ENCODE measurements at places on chromosomes 2 and 18.
A peak's percentile ranks its signal among the peaks of the same experiment; 100 is the strongest.

DNA sequence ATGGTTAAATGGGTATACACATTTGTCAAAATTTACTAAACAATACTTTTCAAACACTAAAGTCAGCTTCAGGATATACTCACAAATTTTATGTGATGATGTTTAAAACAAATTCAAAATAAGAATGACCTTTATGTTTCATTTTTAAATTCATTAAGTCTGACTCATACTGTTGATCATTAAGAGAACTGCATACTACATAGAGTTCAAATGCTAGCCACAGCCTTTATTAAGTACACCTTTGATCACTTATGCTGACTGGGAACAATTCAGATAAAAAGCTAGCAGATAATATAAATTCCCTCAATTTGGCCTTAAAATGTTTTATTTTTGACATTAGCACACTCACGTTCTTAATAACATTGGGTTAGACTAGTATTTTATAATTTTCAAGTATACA, 14.1 kb downstream of the LMAN1 start:
- no peak for DNase-seq

DNA sequence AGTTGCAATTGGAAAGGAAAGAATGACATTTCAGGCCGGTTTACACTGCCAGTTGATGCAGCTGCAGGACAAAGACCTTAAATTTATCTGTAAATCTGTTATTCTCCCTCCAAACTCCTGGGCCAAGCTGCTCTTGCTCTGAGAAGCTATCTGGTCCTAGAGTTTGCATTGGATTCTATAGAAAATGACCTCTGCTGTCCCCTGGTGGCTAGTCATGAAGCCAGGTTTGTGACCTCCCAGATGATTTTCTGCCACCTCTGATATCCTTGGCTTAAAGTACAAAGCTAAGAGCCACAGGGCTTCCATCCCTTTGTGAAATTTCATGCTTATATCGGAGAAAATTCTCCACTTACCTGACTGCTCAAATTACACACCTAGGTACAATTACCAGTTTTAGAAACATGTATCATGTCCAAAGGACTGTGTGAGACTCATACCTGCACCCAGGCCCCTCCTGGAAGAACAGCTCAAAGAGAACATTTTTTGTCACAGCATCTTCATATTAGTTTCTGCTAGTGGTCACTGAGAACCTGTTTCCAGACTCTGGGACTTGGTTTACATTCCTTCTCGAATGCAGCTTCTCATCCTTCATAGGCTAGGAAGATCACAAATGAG, 28.9 kb upstream of the IER3IP1 start:
- peak; percentile 20 for DNase-seq

DNA sequence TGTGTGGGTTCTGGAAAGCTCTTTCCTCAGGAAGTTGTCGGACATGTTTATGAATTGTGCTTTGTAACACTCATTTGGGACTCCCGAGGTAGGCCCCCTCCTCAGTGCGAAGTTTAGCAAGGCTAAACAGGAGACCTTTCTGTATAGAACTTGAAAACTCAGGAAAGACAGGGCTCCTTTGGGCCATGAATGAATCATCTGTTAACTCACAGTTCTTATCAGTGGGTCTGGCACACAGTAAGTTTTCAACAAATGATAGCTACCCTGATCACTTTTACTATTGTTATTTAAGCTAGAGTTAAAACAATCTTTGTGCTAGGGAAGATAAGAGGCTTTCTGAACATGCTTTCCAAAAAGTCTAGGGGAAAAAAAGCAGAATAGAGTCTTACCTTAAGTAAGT, 430.5 kb upstream of the ETAA1 start:
- no peak for DNase-seq

DNA sequence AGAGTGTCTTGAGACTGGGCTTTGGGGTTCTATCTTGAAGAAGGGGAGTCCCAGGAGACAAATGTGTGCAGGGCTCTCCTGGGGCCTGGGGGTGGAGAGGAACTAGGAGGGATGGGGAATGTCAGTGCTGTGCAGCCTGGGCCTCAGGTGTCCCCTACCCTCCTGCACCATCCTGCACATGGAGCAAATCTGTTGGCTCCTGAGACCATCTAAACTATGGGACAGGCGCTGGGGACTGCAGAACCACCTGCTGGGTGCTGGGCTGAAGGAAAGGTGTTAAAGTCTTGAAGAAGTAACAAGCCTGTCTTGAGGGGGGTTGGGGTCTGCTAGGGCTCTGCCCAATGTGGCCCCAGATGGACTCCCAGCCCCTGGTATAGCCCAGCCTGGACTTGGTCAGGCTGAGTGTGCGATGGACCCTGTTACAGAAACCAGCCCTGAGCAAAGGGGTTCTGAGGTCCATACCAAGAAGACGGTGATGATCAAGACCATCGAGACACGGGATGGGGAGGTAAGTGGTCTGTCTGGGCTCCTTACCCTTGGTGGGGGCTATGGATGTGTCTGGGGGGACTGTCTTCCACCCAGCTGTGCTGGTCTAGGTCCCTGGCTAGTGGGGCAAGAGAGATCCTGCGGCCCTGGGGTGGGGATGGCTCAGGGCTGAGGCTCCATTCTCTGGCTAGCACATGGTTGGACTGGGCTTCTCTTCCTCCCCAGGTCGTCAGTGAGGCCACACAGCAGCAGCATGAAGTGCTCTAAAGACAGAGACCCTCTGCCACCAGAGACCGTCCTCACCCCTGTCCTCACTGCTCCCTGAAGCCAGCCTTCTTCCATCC, 7.3 kb downstream of the DES start:
- DNase-seq: no peak

- no peak for DNase-seq
Measured at GRCh38 chr2:217930761-217931563, 71.8 kb downstream of the TNS1 start.

DNA sequence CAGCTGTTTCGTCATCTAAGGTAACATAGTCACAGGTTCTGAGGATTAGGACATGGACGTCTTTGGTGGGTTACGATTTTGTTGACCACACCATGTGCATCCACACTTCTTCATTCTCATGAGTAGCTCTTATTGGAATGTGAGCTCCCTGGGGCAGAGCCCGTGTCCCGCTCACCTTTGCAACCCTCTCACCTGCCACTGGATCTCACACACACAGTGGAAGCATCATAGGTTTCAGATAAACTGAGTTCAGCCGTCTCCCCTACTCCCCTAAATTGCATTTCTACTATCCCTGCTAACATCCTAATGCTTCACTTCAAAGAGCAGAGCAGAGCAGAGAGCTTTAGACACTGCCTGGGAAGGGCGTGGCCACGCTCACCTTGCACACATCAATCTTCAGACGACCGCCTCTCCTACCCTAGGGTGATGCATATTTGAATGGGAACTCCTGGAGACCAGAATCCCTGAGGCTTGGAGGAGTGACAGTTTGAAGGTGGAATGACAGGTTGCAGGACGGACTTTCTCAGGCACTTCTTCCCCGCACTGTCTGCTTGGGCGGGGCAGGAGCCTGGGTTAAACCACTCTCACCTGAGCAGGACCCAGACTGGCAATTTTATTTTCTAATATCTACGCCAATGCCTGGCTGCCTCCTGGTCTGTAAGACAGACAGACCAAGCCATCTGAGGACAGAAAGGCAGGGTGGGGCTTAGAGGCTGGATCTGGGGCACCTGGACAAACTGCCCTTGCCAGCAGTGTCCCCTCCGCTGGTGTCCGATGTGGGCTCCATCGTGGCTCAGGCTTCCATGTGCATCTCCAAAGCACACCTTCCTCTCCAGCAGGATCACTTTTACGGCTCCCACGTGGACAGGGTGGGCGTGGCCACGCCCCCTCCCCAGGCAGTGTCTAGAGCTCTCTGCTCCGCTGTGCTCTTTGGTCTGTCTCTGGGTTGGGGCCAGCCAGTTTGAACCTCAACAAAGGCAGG, 229.5 kb upstream of the COPS8 start:
- DNase-seq: no peak

- no peak for DNase-seq
Measured at GRCh38 chr2:162342321-162342720, 1.6 kb upstream of the GCA start.

DNA sequence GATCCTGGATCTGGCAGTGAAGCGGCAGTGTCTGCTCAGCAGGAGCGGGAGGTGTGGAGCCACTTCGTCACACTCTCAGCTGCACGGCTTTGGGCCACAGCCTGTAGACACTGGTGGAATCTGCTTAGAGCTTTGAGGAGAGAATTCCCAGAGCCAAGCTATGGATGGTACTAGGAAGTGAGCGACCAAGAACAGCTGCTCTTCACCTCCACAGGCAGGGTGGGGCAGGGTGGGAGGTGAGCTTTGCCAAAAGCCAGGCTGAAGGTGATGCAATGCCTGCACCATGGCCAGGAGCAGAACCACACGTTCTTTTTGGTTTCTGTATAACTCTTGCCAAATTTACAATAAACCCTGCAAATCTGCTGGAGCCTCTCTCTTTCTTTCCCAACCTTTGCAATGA, 226.1 kb downstream of the ANKRD30B start:
- DNase-seq: no peak

DNA sequence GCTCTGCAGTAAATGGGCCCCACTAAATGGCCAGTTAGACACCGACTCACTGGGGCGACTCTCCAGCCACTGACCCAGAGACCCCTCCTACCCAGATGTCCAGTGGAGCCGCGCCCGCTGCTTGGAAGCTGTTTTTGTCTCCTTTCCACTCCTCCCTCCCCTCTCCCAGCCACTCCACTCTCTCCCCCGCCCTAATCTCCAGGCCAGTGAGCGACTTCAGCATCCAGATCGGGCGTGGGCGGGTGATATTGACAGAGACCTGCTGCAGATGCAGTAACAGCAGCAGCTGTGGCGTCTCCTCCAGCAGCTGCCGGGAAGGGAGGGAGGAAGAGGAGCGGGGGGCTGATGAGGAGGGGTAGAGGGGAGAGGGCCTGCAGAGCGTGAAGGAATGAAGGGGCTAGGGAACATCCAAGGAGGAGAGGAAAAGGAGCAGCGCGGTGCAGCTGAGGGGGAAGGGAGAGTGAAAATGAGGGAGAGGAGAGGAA, at the start of gene SCN7A:
SCN7A (minus strand) TSS at position 110 of the 485 bp plus-strand sequence. CDS start 16,553 bp downstream, outside the sequence.
- no peak for DNase-seq

- DNase-seq: no peak
Measured at GRCh38 chr2:101150306-101151145, 656 bp downstream of the TBC1D8 start.

GRCh38 chr2:37738266-37738885, 66.9 kb upstream of the CDC42EP3 start:
- no peak for DNase-seq

GRCh38 chr2:47201224-47201623, 46.1 kb upstream of the STPG4 start:
- no peak for DNase-seq

DNA sequence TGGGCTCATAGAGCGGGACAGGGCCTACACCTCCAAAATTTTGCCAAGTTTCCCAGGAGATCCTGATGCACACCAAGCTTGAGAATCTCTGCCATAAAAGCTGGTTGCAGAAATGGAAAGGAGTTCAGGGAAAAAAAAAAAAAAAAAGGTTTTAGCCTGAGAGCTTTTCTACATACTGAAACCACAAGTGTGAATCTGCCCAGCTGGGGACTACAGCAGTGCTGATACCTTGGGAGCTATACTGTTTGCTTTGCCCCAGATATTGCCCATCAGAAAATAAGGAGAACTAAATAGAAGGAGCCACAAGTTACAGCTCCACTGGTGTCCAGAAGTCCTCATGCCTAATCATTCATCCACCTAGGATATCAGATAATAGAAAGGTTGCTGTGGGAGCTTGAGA, 38.4 kb upstream of the NCKAP5 start:
- DNase-seq: no peak

DNA sequence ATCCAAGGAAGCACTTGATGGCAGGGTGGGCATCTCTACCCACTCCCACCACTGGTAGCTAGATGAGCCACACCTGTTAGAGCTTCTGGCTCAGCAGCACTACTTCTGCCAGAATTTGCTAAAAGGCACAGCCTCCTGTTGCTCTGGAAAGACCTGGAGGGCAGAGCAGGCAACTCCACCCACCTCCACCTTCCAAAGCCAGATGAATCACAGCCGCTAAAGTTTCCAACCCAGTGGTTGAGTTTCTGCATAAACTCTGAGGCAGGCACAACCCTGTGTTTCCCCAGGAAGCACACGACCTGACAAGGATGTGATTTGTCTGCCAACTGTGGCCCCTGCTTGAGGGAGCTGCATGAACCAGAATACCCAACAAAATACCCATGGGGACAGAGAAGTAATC, 111.6 kb upstream of the GCFC2 start:
- DNase-seq: no peak

DNA sequence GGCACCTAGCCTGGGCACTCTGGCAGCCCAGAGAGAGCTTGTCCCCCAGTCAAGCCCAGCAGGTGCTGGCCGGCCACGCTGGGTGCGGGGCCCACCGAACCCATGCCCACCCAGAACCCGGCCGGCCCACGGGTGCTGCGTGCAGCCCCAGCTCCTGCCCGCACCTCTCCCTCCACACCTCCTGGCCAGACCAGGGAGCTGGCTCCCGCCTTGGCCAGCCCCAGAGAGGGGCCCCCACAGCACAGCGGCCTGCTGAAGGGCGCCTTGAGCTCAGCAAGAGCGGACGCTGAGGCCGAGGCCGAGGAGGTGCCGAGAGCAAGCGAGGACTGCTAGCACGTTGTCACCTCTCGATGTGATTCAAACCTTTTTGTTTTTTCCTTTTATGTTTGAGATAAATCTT, 407.0 kb upstream of the KCNJ3 start:
- DNase-seq: no peak

DNA sequence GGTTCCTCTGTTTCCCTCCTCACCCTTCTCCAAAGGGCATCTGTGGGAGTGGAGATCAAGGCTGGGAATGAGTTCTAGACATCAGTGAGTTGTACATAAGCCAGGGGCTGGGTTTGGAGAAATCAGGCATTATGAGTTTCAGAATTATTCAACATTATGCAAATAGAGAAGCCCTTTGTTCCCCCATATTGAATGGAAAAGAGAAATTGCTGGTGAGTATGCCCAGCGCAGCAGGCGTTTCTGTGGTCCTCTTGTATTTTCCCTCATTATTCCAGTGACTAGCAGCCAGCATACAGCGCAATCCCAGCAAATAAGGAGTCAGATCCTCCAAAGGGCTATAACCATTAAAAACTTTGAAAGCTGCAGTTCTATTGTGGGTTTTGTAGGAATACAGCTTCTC, 94.4 kb downstream of the VWA3B start:
- DNase-seq: no peak

DNA sequence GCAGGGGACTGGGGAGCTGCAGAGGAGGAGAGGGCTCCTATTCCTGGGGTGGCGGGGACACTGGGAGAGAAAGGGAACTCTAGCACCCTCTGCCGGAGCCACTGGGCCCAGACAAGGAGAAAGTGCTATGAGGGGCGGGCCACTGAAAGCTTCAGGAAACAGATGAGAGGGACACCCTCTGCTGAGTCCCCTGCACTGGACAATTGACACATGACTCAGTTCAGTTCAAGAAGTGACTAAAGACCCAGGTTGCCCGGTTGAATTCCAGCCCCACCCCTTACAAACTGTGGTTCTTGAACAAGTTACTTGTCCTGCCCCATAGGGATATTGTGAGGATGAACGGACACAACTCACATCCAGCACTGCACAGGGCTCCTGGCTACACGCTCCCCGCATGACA, 5.0 kb downstream of the RUFY4 start:
- no peak for DNase-seq

- DNase-seq: peak; percentile 10
Measured at GRCh38 chr2:36672199-36672598, 24.3 kb upstream of the VIT start.

GRCh38 chr2:72994282-72994990, 77.1 kb downstream of the SFXN5 start:
- no peak for DNase-seq

Data from RWPE1 (cell line).